ENCODE measurements at places on chromosomes 6 and 20. TPM values are rescaled to one million over a fixed set of nuclear protein-coding genes. Genes with fewer than 3 reads are reported as not detected.

The ARFGEF3 gene
- 1.8 TPM for total RNA-seq

The NKX2-2 gene
- not detected for total RNA-seq

The MOG gene
- total RNA-seq = not detected

The LPA gene
- total RNA-seq = not detected

The OVOL2 gene
- total RNA-seq = not detected

The EYS gene
- not detected for total RNA-seq

The CRISP3 gene
- not detected for total RNA-seq

The DEFB110 gene
- not detected for total RNA-seq

The C20orf204 gene
- total RNA-seq = not detected

The KCNB1 gene
- total RNA-seq = not detected

The PIM1 gene
- total RNA-seq = 17.7 TPM

The RFX6 gene
- total RNA-seq = not detected

The ACSS1 gene
- 19.5 TPM for total RNA-seq

The HLA-DOA gene
- 358 TPM for total RNA-seq

The ELOVL4 gene
- 6.4 TPM for total RNA-seq

The C20orf144 gene
- not detected for total RNA-seq

The FLOT1 gene
- total RNA-seq = 123 TPM

The PNLDC1 gene
- total RNA-seq = not detected

The SNAP91 gene
- total RNA-seq = 0.64 TPM

The DEFB124 gene
- not detected for total RNA-seq

The KIF6 gene
- 0.43 TPM for total RNA-seq

The GSTA3 gene
- not detected for total RNA-seq
